ENCODE measurements at places on chromosomes 3 and 15.

GRCh38 chr3:260898-261297 lies 64.3 kb downstream of the CHL1 start:
- DNase-seq: no peak

DNA sequence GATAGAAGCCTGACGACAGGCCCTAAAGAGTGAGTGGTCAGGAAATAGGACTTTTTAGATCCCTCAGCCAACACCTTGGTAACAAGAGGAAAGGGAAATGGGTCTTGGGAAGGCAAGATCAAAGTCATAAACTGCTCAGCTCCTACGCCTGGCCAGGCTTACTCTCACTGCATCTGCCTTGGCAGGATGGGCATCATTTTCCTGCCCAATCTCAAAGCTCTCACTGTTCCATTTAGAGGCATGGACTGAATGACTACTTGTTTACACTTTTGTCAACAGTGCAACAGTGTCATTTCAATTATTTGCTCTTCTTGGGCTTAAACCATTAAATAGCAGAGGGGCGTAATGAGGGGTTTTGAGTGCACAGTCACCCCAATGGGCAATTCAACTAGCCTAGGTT lies 808.7 kb downstream of the GRM7 start:
- DNase-seq: no peak

DNA sequence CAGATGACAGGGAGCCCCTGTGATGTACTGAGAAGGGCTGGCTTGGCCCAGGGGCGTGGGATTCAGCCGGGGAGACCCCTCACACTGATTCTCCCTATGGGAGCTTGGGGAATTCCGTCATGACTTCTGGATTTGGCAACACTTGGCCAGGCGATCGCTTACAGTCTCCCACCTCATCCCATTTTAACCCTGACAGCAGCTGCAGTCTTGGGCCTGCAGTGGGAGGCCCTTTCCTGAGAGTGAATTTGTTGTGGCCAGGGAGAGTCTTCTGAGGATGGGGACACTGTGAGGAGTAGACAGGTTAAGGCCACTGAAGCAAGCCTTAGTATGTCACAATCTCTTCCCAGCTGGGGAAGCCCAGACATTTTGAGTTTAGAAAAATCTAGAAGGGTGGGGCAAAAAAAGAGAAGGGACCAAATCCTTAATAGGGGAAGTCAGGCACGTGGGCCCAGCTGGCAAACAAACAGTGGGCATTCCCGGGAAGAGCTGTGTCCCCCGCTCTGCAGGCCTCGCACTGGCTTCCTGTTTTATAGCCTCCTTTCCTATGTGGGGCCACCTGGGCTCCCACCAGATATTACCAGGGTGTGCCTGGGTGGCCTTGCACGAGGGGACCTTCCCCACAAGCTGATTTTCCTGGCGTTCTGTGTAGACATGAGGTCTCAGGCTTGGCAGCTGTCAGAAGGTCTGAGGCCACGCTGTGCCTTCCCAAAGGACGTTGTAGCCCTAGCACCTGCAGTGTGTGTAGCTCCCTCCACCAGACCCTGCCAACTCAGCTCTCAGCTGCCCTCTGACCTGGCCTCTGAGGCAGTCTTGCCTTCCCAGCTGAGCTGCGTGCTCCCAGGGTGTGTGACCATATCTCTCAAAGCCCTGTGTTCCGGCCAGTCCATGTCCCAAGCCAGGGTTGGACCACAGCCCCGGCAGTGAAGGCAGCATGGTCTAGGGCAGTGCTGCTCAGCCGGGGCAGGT lies 64.5 kb downstream of the FEM1B start:
- no peak for DNase-seq

- no peak for DNase-seq
These were observed 221.8 kb downstream of the CBLB start for GRCh38 chr3:105647047-105647446.

GRCh38 chr3:128503751-128504532 lies 10.9 kb upstream of the GATA2 start:
- DNase-seq: no peak

GRCh38 chr3:193851941-193852674 lies 259.1 kb downstream of the OPA1 start:
- DNase-seq: no peak
